Effector CD8-positive, alpha-beta T cell (primary cell): ENCODE measurements at places on chromosomes 13 and 19.

- no peak for DNase-seq
These were observed 159.5 kb downstream of the KDM4B start for GRCh38 chr19:5128251-5128935.

DNA sequence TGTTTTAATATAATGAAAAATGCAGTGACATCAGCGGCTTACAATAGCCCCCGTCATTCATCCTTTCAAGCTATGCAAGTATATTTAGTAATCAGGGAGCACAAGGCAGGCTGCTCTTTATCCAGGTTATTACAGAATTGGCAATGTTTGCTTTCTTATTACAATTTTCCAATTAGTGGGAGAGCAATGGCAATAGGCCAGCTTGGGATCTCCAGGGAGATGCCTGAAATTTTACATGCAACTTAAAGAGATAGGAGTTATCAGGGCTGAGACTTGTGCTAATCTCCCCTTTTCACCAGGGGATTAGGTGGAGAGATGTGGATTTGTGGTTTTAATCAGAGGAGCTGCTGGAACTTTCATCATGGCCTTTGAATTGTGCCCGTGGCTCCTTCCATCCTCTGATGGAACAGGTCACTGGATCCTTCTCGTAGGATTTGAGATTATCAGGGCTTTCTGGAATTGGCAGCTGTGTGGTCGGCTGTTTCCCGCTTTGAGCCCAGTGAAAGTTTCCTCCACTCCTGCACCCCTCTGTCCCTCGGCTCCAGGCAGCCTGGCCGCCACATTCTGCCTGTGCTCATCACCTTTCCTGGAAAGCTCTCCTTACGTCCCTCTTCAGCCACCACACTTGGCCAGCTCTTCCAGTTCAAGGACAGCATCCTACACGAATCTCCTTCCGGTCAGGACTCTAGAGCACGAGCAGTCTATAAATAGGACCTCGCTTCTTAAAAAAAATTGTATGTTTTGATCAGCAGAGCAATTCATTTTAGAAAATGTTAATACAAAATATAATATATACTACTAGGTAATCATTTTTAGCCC is 47.0 kb downstream of the CBY2 start:
- no peak for DNase-seq

DNA sequence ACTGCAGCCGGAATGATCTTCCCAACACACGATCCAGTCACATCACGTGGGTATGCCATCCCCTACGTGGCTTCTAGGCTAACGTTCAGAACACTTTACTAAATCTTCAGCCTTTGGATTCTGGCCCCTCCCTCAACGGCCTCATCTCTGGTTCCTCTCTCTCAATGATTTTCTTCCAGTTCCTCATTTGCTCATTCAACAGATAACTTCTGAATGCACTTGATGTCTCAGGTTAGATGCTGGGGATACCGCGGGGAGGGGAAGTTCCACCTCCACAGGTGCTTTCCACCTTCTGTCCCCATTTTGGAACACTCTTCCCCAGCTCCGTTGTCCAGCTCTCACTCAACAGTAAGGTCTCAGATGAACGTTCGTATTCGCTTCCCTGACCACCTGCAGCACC is 66.1 kb downstream of the ATP7B start:
- no peak for DNase-seq

DNA sequence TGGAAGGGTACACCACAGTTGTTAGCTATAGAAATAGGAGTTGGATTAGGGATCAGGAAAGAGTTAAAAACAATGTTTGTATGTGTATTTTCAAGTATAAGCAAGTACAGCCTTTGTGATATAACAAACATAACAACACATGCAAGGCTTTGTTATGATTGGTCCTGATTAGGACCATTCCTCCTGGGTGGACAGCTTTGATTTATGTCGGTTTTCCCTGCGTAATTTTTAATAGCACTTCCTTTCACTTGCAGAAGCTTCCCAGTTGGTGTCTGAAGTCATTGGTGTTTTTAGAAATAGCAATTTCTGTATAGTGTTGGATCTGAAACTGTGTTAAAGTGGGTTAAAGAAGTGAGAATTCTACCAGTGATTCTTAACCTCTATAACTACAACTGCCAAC is 10.0 kb downstream of the FNDC3A start:
- no peak for DNase-seq

DNA sequence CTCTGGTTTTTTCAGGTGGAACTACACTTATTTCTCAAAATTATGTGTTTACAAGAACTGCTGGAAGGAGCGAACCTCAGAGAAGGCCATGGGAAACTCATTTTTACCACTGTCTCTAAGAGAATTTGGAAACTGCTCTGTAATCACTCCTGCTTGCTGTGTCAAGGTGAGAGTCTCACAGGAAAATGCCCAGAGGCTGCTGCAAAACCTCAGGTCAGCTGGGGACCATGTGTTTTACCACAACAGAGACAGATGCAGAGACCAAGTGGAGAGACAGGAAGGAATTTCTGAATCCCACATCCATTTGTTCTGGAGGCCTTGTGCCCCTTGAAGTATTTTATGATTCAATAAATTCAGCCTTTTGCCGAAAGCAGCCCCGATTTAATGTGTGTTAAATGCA is 743.8 kb upstream of the SLC10A2 start:
- DNase-seq: no peak

DNA sequence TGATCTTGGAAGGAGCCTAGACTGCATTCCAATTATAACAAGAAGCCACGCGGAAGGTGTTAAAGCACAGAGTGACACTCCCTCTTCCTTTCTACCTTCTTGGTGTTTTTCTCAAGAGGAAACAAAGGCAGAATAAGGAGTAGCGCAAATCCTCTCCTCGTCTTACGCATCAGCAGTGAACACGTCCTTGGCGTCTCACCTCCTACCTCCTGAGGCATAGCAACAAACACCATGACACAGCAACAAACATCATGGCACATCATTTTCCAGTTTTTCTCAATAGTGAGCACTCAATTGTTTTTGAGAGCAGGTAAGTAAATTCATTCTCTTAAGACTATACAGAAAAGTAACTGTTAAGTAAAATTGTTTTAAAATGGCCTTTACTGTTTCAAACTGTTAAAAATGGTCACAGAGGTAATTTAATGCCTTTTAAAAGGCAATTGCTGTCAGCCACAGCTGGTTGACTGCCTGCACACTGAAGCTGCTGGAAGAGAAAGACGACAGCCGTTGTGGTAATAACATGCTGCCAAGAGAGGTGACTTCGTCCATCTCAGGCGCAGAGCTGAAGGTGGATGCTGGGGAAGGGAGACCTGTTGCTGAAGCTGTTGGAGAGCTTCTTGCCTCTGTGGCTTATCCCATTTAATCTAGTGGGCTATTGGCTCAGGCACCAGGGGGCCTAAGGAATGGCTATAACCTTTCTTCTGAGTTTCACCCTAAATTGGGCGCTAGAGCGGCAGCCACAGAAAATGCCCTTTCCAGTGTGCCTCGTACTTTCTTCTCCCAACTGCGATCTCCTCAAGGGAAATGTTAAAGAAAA is 703.7 kb downstream of the UQCRFS1 start:
- DNase-seq: no peak

DNA sequence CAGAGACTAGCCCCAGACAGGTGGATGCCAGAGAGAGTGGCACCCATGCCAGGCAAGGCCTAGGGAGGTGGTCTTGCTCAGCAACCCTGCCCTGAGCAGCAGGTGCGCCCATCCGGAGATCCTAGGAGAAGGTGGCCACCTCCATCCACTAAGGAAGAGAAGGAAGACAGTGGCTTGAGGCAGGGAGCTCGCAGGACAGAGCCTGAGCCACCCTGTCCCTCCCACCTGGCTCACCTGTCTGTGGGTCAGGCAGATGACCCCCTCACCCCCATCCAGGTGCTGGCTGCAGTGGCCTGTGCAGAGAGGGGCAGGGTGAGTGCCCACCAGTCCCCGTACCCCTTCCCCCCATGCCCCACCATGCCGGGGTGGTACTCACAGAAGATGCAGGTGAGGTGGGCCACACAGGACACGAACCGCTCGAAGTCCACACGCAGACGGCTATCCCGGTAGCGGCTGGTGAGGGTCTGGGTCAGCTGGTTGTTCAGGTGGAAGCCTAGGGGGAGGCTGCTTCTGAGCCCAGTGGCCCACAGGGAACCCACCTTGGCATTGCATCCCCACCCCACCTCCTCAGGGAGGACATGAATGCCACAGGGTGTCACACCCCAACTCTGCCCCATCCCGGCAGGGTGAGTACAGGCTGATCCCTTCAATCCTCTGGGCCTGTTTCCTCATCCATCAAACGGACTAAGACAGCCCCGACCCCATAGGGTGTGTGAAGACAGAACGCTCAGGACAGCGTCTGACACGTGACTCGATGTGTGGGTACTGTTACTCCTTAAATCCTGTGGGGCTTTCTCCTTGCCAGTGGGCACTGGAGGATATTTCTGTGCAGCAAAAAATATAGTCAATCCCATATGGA is 13.3 kb downstream of the CAPN12 start:
- DNase-seq: no peak

GRCh38 chr13:98888222-98888889 is 89.5 kb downstream of the DOCK9 start:
- no peak for DNase-seq
